Endodermal cell (in vitro differentiated cells): ENCODE measurements at places on chromosomes 16 and 17. TPM values are rescaled to one million over a fixed set of nuclear protein-coding genes. Genes with fewer than 3 reads are reported as not detected.
A peak's percentile ranks its signal among the peaks of the same experiment; 100 is the strongest.

GRCh38 chr17:80151333-80151732 is 4.4 kb upstream of the EIF4A3 start:
- no peak for DNase-seq
- no peaks in the 10 kb centered on the region for H3K27me3 ChIP-seq
- H3K36me3 ChIP-seq: peaks cover 7% of the 10 kb centered on the region
- no peaks in the 10 kb centered on the region for H3K4me1 ChIP-seq

- no peaks in the 10 kb centered on the region for H3K27me3 ChIP-seq
- H3K4me3 ChIP-seq: no peak overlapping the region
- no peak for DNase-seq
- no peak overlapping the region for H3K27ac ChIP-seq
- H3K4me1 ChIP-seq: peaks cover 6% of the 10 kb centered on the region
These were observed 18.5 kb upstream of the TMIGD1 start for GRCh38 chr17:30352240-30352814.

- H3K4me3 ChIP-seq: no peak overlapping the region
- H3K4me1 ChIP-seq: no peaks in the 10 kb centered on the region
- H3K27me3 ChIP-seq: no peaks in the 10 kb centered on the region
- DNase-seq: no peak
- peaks cover 64% of the 10 kb centered on the region for H3K36me3 ChIP-seq
These were observed 67.1 kb downstream of the WNT3 start for GRCh38 chr17:46751425-46751824.

- DNase-seq: peak; percentile 89
- H3K27me3 ChIP-seq: peaks cover 16% of the 10 kb centered on the region
- no peak overlapping the region for H3K27ac ChIP-seq
- no peaks in the 10 kb centered on the region for H3K36me3 ChIP-seq
These were observed 6.7 kb upstream of the ABCC3 start for GRCh38 chr17:50627782-50628601.

- peak; percentile 71 for DNase-seq
- H3K4me1 ChIP-seq: no peaks in the 10 kb centered on the region
- no peaks in the 10 kb centered on the region for H3K36me3 ChIP-seq
These were observed 25.3 kb downstream of the SPACA3 start for GRCh38 chr17:33016920-33017319.

GRCh38 chr16:86679490-86679889 is 101.1 kb downstream of the FOXL1 start:
- H3K4me3 ChIP-seq: no peak overlapping the region
- H3K27me3 ChIP-seq: peaks cover 7% of the 10 kb centered on the region
- H3K4me1 ChIP-seq: no peaks in the 10 kb centered on the region
- DNase-seq: no peak
- H3K27ac ChIP-seq: no peak overlapping the region

DNA sequence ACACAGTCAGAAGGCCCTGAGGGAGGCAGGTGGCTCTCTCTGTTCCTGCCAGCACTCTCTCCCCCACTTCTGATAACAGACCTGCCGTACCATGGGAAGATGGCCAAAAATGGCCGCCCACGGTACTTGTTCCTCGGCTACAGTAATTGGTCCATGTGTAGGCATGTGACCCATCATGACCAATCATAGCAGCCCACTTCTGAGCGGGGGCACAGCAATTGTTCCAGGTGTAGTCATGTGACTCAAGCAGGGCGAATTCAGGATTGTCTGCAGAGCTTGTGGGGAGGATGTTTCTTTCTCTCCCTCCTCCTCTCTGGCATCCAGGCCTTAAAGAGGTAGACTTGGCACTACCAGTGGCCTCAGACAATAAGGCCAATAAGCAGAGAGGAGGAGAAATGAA is 250.4 kb downstream of the MRTFB start:
- H3K4me1 ChIP-seq: no peaks in the 10 kb centered on the region
- H3K27ac ChIP-seq: no peak overlapping the region
- H3K36me3 ChIP-seq: peaks cover 28% of the 10 kb centered on the region
- no peak for DNase-seq
- H3K27me3 ChIP-seq: no peaks in the 10 kb centered on the region

- H3K27ac ChIP-seq: no peak overlapping the region
- no peak for DNase-seq
- H3K27me3 ChIP-seq: no peaks in the 10 kb centered on the region
- no peaks in the 10 kb centered on the region for H3K4me1 ChIP-seq
- H3K4me3 ChIP-seq: no peak overlapping the region
- no peaks in the 10 kb centered on the region for H3K36me3 ChIP-seq
These were observed 15.7 kb downstream of the FAM117A start for GRCh38 chr17:49748223-49748622.

GRCh38 chr16:30499284-30499683 is 26.7 kb downstream of the ITGAL start:
- no peaks in the 10 kb centered on the region for H3K36me3 ChIP-seq
- H3K27ac ChIP-seq: no peak overlapping the region
- no peak overlapping the region for H3K4me3 ChIP-seq
- DNase-seq: no peak
- no peaks in the 10 kb centered on the region for H3K27me3 ChIP-seq

DNA sequence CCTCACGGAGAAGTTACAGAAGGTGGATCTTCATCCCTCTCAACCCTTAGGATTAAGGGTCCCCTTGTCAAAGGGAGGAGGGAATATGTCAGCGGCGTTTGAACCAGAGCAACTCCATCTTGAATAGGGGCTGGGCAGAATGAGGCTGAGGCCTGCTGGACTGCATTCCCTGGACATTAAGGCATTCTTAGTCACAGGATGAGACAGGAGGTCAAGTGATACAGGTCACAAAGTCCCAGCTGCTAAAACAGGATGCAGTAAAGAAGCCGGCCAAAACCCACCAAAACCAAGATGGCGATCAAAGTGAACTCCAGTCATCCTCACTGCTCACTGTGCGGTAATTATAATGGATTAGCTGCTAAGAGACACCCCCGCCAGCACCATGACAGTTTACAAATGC is 36.7 kb downstream of the RBFOX3 start:
- DNase-seq: no peak
- H3K36me3 ChIP-seq: no peaks in the 10 kb centered on the region
- no peak overlapping the region for H3K4me3 ChIP-seq
- H3K27ac ChIP-seq: no peak overlapping the region

DNA sequence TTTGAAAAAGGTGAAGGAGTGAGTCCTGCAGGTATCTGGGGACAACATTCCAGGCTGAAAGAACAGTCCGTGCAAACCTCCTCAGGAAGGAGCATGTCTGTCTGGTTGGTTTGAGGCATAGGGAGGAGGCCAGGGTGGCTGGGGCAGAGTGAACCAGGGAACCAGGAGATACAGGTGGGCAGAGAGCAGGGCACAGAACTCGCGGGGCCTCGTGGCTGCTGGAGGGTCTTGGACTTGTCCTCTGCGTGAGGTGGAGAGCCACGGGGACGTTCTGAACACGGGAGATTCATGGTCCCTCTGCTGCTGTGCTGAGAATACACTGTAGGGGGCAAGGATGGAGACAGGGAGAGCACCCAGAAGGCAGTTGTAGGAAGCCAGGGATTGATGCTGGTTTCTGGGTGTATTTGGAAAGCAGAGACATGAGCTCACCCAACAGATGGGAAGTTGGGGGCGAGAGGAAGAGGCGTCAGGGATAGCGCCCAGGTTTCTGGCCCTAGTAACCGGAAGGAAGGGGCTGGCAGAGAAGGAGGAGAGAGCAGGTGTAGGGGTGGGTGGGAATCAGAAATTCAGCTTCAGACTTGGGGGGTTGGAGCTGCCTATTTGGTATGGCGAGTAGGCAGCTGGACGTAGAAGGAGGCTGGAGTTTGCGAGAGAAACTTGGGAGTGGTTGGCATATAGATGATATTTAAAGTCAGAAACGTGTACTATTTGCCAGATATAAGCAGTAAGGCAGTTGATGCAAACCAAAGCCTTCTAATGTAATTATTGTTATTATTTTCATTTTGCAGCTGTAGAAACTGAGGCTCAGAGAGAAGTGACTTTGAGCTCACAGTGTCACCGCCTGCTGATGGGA is at the start of gene CCL17:
Gene CCL17, plus strand, starts transcription at position 803 of the 853 bp plus-strand sequence. CDS start 9,166 bp downstream, outside the sequence.
- no peak within 1 kb of the TSS for H3K27ac ChIP-seq
- H3K36me3 ChIP-seq: no peaks in the 10 kb centered on the region
- no peak for DNase-seq
- H3K4me3 ChIP-seq: no peak within 1 kb of the TSS
- no peaks in the 10 kb centered on the region for H3K4me1 ChIP-seq
- H3K27me3 ChIP-seq: no peaks in the 10 kb centered on the region

- H3K27ac ChIP-seq: no peak overlapping the region
- no peak overlapping the region for H3K4me3 ChIP-seq
- H3K27me3 ChIP-seq: peaks cover 63% of the 10 kb centered on the region
- no peak for DNase-seq
- no peaks in the 10 kb centered on the region for H3K36me3 ChIP-seq
- no peaks in the 10 kb centered on the region for H3K4me1 ChIP-seq
These were observed 79.6 kb upstream of the TEKT1 start for GRCh38 chr17:6910987-6911603.

DNA sequence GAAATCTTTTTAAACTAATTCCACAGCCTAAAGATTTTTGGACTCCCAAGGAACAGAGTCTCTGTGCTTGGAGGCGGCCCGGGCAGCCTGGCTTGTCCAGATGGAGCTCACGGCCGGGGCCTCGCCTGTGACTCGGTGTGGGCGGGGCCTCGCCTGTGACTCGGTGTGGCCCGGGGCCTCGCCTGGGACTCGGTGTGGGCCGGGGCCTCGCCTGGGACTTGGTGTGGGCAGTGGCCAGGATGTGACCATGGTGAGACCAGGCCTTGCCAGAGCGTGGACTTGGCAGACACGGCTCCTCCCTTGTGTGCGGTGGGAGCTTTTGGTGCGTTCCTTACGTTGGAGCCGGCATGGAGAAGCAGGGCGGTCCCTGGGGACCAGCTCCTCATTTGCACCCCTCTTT is 92.3 kb downstream of the METRNL start:
- H3K36me3 ChIP-seq: no peaks in the 10 kb centered on the region
- peaks cover 4% of the 10 kb centered on the region for H3K4me1 ChIP-seq
- no peak overlapping the region for H3K4me3 ChIP-seq
- DNase-seq: peak; percentile 69
- no peaks in the 10 kb centered on the region for H3K27me3 ChIP-seq

DNA sequence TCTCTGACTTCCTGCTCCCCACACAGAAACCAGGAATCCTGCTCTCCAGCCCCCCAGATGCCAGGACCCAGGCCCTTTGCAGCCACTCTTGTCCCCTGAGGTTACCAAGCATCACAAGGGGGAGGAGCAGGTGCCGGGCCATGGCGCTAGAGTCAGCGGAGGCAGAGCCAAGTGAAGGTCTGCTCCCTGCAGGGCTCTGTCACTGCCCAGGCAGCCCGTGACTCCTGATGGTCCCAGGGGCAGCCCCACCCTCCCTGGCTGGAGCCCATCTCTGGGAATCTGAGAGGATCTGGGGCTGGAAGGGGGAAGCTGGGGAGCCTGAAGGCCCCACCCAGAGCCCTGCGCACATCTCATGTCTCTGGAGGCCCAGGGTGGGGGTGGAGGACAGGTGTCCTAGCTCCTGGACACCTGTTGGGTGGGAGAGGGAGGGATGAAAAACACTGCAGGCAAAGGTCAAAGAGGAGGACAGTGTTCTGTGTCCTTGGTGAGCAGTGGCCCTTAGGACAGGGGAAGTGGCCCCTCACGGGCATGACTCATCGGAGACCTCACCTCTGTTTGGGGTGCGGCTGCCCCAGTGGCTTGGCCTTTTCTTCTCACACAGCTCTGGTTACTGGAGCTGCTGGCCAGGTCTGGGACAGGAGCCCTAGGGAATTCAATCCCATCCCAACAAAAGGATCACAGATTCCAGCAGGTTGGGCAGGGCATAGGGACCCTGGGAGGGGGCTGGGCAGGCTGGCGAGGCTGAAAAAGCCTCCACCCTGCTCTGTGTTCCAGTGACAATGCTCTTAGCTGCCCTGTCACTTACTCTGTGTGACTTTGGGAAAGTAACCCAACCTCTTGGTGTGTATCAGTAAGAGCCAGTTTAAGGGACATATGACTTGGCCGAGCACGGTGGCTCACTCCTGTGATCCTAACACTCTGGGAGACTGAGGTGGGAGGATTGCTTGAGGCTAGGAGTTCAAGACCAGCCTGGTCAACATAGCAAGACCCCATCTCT is at the start of gene PRSS36:
Gene PRSS36, minus strand, starts transcription at position 173 of the 997 bp plus-strand sequence. Its CDS starts 31 bp downstream, at position 142.
- DNase-seq: peak; percentile 53
- H3K27ac ChIP-seq: no peak within 1 kb of the TSS
- peaks cover 20% of the 10 kb centered on the region for H3K27me3 ChIP-seq
- no peak within 1 kb of the TSS for H3K4me3 ChIP-seq
- H3K36me3 ChIP-seq: no peaks in the 10 kb centered on the region

- H3K27me3 ChIP-seq: no peaks in the 10 kb centered on the region
- H3K36me3 ChIP-seq: no peaks in the 10 kb centered on the region
- no peak overlapping the region for H3K4me3 ChIP-seq
- H3K4me1 ChIP-seq: peaks cover 17% of the 10 kb centered on the region
- H3K27ac ChIP-seq: no peak overlapping the region
These were observed 269.7 kb downstream of the CBLN1 start for GRCh38 chr16:49011901-49012300.

The GFAP gene
- total RNA-seq: 0.35 TPM in 1 of 2 replicates, not detected in the other

The KRT20 gene
- total RNA-seq: not detected in 3 replicates

The SMIM5 gene
- total RNA-seq: 0.40 TPM in 1 of 2 replicates, not detected in the other

The DOK4 gene
- 14.9 to 22.1 TPM (median 20.0 TPM) in 3 replicates for total RNA-seq

The RPL26 gene
- 2,129 and 2,146 TPM in 2 replicates for total RNA-seq

The CDH1 gene
- 123 and 138 TPM in 2 replicates for total RNA-seq

The NUPR1 gene
- not detected in 3 replicates for total RNA-seq
